Activated CD4-positive, alpha-beta T cell treated with anti-CD3 and anti-CD28 coated beads for 4 hours (primary cell): ENCODE measurements at places on chromosomes 4 and X.

DNA sequence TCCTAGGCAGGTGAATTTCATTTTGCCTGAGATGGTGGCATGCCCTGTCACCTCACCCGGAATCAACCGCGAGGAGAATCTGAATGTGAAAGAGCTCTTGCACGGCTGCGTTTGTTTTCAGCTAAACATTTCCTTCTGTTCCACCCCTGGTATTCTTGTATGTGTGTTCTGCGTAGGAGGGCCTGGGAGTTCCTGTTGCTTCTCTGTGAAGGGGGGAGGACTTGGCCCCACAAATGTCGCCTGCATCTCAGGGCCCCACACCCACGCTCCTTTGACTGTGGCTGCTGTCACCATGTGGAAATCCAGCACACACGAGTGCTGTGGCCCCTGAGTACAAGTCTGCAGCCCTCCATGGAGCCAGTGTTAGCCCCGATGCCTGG lies 45.8 kb upstream of the CLCN4 start:
- peak; percentile 66 for DNase-seq

- DNase-seq = no peak
These were observed 20.4 kb downstream of the TMEM271 start for GRCh38 chr4:555566-556275.

DNA sequence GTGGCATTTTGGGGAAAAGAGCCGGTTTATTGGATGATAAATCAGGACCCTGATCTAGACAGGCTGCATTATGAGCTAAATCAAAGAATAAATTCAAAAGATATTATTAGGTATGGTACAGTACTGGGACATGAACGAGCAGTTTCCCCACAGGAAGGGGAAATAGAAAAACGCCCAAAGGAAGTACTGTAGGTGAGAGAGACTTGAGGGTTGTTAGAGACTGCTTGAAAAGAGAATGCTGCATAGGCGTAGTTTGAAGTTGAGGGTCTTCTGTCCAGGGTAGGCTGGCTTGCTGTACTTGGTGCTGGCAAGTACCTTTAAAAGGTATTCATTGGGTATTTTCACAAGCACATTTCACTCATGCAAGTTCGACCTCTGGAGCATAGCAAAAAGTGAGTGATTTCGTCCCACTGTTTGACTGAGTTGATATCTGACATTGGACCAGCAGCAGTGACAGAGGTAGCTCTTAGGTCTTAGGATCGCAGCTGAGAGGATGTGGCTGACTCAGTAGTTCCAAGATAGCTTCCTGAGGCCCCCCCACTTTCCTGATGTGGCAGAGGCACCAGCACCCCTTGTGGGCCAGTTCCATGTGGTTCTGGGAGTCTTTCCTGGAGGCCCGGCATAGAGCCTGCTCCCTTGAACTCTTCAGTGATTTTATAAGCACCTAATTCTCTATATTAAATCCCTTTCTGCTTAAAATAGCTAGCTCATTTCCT lies 64.3 kb downstream of the TMEM131L start:
- DNase-seq = peak; percentile 47

DNA sequence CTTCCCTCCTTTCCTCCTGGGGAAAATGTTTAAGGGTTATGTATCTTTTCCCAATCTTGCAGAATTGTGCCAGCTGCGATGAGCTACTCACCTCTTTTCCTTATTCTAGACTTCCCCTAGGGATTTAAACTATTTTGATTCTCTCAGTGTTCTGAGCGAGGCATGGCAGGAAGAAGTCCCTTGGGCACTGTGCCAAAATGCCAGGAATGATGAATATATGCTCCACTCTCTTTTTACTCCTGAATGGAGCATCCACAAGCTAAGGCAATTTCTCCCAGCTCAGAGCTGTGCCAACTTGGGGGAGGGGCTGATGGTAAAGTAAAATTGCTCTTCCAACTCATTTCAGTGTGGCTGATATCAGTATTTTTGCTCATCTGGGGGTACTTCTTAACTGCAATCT lies 4.0 kb upstream of the C4orf17 start:
- DNase-seq = no peak

GRCh38 chr4:86184901-86185285 lies 175.0 kb downstream of the MAPK10 start:
- no peak for DNase-seq

DNA sequence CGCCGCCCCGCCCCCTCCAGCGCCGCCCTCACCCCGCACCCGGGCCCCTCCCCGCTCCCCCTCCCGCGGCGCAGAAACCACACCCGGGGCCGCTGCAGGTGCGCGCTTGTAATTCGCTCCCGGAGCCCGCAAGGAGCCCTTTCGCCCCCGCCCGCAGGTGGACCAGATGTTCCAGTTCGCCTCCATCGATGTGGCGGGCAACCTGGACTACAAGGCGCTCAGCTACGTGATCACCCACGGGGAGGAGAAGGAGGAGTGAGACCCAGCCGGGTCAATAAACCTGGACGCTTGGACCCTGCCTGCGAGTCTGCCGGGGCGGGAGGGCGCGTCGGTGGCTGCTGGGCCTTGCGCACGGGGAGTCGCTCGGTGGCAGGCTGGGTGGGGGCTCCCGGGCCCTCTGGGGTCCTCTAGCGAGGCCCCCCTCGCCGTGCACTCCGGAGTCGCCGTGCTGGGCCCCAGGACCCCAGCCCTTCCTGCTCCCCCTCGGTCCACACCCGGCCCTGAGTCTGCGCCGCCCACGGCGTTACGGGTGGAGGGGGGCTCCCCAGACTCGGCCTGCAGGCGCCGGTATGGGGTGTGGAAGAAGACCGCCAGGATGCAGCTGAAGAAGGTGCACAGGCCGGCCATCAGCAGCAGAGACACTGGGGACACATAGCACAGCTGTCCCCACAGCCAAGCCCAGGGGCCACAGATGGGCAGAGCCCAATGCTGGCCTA lies 7.1 kb downstream of the SLC49A3 start:
- DNase-seq = no peak
